GF-D8 (cell line): ENCODE measurements at places on chromosomes 12 and 14.

DNA sequence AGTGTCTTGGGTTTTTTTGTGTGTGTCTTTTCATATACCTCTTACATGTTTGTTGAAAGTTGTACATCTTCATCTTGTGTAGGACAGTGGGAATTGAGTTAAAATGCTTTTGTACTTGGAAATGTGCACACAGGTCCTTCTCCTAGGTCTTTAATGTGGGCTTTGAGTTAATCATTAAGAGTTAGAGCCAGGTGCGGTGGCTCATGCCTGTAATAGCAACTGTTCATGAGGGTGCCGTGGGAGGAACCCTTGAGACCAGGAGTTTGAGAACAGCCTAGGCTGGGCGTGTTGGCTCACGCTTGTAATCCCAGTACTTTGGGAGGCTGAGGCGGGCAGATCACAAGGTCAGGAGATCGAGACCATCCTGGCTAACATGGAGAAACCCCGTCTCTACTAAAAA lies 13.9 kb downstream of the CLECL1 start:
- no peak for DNase-seq

DNA sequence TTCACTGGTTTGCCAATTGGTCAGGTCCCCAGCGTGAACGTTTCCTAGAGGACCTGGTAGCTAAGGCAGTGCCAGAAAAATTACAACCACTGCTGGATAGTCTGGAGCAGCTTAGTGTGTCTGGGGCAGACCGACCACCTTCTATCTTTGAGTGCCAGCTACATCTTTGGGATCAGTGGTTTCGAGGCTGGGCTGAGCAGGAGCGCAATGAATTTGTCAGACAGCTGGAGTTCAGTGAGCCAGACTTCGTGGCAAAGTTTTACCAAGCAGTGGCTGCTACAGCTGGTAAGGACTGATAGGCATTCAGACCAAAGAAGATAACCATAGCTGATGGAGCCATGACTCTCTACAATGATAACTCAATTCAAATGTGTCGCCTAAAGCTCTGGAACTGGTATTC lies 2.5 kb downstream of the C14orf119 start:
- DNase-seq = no peak

GRCh38 chr12:108717243-108717642 lies 14.1 kb downstream of the CORO1C start:
- DNase-seq = no peak

DNA sequence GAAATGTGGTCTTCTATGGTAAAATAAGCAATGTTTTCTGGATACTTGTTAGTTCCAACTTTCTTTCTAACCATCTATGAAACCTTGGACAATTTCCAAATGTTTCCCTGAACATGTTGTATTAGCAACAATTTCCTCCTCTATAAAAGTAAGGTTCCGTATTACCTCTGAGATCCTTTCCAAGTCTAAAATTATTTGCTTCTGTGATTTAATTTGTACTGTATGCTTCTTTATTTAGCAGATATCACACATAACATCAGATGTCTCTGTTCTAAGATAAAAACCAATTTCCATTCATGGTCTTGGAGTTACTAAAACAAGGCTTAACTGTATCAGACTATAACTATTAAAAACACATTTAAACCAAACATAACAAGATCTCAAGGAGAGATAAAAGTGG lies 177.2 kb downstream of the FOXA1 start:
- no peak for DNase-seq

DNA sequence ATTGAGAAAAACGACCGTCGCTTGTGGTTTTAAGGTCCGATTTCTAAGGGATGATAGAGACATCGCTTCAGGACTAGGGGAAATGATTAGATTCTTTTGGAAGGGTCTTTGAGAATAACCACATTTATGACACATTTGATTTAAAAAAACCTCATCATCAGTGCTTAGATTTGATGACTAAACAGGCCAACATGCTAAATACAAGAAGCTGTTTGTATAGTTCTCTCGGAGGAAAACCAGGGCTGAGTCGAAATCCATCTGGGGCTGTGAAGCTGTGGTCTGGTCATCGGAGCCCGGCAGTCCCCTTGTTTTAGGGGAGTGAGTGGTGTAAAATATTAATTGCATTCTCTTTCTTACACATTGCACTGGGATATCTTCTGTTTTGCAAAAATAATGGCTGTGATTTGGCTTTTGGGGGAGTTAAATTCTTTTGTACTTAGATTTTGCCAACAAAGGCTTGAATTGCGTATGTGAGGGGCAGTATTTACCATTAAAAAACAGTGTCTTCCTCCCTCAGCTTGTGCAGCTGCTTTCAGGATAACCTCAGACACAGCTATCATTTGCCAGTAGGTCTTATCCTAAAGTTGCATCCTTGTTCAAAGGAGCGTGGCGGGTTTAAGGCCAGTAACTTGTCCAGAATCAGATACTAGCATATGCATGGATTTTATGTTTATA lies 550 bp downstream of the GNG2 start:
- DNase-seq = no peak

- DNase-seq = no peak
These were observed 8.8 kb downstream of the TAS2R13 start for GRCh38 chr12:10900530-10900929.

- DNase-seq = no peak
These were observed 130.1 kb downstream of the SPTSSA start for GRCh38 chr14:34331728-34332623.

DNA sequence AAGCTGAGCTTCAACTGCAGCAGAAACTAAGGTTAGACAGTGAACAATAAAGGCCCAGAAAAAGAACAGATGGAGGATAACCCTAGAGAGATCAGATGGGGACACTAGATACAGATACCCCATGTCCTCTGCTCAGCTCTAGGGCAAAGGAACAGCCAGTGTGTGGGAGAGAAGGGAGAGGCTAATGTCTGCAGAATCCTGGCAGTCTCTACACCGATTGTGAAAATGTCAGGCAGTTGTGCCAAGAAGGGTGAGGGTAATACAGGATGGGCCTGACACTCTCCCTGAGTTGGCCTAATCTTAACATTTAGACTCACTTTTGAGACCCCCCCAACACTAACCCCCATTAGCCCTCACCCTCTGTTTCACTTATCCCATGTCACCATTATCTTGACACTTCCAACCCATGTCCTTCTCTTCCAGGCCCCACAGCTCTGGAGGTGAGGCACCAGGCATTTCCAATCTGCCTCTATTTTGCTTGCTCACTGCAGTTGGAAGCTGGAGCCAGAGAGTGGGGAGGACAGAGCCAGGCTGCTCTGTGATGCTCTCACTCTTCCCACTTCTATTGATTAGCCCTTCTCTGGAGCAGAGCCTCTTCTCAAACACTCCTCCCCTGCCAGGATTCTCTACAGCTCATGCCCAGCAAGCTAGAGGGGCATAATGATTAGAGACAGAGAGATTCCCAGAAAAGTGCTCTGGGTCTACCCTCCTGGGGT lies 3.0 kb upstream of the BLOC1S1 start:
- DNase-seq = no peak

DNA sequence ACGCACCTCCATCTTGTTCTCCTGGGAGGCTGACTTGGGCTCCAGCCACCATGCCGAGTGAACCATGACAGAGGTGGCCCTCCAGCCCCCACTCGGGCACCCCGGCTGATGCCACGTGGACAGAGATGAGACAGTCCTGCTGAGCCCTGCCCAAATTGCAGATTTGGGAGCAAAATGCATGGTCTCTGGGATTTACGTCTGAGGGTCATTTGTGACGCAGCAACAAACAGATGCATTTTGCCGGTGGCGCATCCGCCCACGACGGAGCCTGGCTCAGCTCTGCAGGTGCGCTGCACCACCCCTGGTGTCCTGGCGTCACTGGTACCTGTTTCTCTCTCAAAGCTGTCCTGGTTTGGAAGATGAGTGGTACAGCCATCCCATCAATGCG lies 31.1 kb upstream of the INF2 start:
- DNase-seq = no peak

- no peak for DNase-seq
These were observed 19.7 kb upstream of the RAB35 start for GRCh38 chr12:120136093-120136770.

DNA sequence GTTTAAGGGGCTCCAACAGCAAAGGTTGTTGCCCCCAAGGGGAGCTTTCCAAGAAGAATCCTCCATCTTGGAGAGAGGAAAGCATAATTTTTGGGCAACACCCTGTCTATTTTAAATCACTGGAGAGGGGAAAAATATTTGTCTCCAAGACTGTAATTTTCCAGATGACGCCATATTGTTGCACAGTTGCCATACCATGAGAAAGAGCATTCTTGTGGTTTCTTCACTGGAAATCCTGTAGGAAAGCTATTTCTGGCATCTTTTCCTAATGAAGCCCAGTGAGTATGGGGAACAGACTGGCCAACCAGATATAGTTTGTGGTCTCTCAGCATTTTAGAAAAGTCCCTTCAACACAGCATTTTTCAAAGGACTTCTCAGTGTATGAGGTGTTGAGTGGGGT lies 88.1 kb upstream of the MANSC4 start:
- no peak for DNase-seq

- no peak for DNase-seq
These were observed 4.6 kb downstream of the SALL2 start for GRCh38 chr14:21521501-21521900.

DNA sequence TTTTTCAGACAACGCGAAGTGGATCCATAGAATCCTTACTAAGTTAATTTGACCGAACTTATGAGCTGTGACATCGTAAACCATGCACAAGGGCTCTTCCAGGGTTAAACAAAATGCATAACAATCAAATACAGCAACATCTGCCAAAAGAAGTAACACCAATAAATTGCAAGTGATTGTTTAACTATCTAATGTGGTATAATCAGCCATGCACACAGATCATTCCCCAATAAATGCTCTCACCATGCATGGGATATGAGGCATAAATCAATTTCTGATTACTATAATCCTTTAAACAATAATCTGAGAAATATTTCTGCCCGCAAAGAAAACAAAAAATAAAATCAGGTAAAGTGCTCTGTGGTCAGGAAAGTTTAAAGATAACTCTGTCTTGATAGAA lies 7.7 kb upstream of the PLEKHG7 start:
- DNase-seq = no peak

DNA sequence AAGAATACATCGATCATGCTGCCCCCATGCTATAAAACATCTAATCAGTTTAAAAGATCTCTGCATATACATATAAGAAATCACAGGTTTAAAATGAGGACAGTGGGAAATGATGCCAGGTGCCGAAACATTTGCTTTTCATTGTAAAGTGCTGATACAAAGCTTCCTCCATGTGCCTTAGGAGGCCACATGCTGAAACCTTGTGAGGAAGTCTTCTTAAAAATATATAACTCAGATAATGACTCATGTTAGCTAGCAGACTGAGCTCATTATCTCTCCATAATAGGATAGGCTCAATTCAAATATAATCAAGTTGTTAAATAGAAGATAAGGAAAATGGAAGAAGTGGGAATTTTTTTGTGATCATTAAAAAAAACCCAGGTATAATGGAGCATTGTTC lies 65.9 kb downstream of the RFX4 start:
- DNase-seq = no peak

- DNase-seq = no peak
These were observed 27.8 kb upstream of the BDKRB2 start for GRCh38 chr14:96176811-96177211.

GRCh38 chr12:111355201-111355925 lies 13.5 kb downstream of the PHETA1 start:
- no peak for DNase-seq

- DNase-seq = no peak
These were observed 58.8 kb upstream of the FLRT2 start for GRCh38 chr14:85471156-85471555.

GRCh38 chr12:57469296-57470164 lies 9.9 kb downstream of the GLI1 start:
- DNase-seq = no peak

GRCh38 chr14:92277031-92277430 lies 45.9 kb upstream of the SLC24A4 start:
- DNase-seq = no peak

DNA sequence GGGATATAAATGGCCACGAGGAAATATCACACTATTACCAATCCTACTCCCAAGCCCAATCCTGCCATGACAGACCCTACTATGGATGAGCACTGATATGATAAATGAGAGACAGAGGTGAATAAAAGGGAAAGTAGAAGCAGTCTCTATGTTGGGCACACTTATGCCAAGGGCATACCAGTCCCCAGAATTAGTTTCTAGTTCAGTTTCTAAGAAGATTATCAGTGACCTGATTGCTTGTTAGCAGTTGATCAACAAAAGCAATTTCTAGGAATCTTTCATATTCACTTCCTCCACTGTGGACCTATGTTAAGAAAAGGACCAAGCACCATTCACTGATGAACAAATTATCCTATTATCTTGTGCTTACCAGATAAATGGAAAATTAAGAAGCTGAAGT lies 20.0 kb downstream of the SCAF11 start:
- DNase-seq = no peak

- DNase-seq = no peak
These were observed 11.7 kb upstream of the RIPK3 start for GRCh38 chr14:24351517-24351916.

- no peak for DNase-seq
These were observed 64.1 kb downstream of the SYNE3 start for GRCh38 chr14:95452176-95452892.

DNA sequence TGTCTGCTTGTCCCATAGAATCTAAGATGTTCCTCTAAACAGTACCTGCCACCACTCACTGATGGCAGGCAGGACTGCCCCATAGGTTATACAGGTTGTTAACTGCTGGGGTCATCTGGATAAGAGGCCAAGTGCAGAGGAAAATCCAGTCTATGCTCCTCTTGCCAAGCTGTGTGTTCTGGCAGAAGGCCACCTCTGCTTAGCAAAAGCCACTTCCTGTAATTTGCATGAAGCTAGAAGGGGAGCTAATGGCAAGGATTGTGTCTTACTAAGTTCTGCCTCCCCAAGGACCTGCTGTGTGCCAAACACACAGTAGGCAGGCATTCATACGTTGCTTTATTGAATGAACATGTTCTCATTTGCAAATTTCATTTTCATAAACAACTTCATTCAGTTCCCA lies 445.4 kb downstream of the BCL11B start:
- no peak for DNase-seq

DNA sequence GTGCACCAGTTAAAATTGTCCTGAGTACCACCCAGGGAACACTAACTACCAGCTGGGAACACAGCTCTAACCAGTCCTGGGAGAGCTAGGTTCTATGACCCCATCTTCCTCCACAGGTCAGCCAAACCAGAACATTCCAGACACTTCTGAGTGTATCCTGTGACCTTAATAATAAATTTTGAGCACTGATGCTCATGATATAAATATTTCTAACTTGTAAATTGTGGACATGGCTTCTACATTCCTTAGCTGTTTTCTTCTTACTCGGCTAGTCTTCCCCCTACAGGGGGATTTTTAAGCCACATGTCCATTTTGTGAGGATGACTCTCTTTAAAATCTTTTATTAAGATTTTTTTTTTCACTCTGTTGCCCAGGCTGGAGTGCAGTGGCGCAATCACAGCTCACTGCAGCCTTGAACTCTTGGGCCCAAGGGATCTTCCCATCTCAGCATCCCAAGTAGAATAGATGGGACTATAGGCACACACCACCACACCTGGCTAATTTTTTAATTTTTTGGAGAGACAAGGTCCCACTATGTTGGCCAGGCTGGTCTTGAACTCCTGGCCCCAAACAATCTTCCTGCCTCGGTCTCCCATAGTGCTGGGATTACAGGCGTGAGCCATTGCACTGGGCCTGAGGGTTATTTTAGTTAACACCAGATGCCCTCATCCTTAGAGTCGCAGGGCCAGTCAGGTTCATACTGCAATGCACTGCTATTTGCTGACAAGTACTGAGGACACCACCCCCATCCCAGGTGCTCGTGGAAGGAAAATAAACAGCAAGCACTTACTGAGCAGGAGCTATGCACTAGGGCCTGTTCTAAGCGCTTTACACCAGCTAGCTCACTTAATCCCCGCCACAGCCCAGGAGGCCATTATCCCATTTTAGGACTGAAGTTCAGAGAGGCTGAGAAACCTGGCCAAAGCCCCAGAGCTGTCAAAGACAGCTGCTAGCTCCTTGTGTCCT lies 142.6 kb upstream of the NCOR2 start:
- DNase-seq = no peak
